ENCODE measurements at places on chromosomes 3 and 15. TPM values are rescaled to one million over a fixed set of nuclear protein-coding genes. Genes with fewer than 3 reads are reported as not detected.

DNA sequence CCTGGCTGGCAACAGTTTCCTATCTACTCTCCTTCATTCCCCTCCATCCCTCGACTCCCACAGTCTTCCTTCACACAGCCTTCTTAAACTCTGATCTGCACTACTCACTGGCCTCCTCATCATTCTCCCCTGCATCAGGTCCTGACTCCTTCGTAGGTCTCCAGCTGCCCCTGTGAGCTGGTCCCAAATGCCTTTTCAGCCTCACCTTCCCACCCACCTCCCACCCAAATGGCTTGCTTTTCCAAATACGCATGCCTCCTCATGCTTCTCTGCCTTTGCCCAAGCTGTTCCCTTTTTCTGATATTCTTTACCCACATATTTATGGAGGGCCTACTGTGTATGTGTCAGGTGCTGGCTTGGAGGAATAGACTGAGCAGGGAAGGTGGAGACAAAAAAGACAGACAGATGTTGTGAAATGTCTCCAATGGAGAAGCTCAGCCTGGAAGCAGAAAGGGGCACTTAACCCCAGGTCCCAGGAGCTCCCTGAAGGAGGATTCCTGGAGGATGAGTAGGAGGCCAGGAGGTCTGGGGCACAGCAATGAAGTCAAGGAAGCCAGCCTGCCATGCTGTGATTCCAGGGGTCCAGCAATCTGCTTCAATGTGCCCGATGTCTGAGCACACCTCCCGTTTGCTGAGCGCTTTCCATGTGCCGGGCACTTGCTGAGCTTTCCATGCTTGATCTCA, 252.2 kb downstream of the SHQ1 start:
- no peak for DNase-seq

- DNase-seq: no peak
Measured at GRCh38 chr3:72606005-72606800, 242.0 kb downstream of the SHQ1 start.

DNA sequence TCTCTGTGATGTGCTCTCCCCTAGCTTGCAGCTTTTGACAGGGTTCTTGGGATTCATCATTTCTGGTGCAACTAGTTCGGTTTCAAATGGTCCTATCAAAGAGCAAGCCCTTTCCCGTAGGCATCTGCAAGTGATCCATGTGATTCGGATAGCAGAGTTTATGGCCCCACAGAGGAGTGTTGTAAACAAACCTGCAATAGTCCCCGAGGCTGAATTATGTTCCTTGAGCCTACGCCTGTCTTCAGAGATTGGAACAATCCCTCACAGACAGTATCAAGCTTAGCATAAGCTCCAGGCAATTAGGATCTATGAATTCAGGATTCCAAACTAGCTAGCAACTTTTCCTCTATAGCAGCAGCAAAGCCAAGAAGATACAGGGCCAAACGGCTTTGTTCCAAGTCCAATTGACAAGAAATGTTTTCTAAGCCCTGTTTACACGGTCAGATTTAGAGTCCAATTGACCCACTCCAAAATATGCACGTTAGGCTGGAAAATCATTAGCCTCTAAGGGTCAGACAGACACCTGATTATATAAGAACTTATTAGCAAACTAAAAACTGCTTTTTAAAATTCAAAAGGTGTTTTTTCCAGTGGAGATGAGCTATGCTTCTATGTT, 24.8 kb downstream of the LNP1 start:
- DNase-seq: no peak

DNA sequence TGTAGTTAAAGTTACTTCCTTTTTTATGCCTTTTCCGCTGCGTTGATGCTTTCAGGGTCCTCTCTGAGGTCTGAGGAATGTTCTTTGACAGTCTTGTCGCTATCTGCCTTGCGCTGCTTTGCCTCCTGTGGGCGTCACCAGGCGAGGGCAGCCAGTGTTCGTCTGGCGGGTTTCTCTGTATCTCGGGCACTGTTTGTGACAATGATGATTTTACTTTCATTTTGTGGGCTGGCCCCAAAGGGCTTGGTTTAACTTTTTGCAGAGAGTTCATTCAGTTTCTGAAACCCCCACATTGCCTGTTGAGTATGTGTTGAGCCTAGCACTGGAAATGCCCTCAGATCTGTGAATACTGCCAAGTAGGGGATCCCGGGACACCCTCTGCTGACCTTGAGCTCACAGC, 24.6 kb upstream of the SACM1L start:
- DNase-seq: no peak

The CLDN16 gene
- not detected for total RNA-seq

GRCh38 chr15:74565381-74566085, 24.5 kb downstream of the ARID3B start:
- no peak for DNase-seq

GRCh38 chr3:50483374-50483773, 20.1 kb downstream of the CACNA2D2 start:
- DNase-seq: no peak

The PLSCR5 gene
- not detected for total RNA-seq

DNA sequence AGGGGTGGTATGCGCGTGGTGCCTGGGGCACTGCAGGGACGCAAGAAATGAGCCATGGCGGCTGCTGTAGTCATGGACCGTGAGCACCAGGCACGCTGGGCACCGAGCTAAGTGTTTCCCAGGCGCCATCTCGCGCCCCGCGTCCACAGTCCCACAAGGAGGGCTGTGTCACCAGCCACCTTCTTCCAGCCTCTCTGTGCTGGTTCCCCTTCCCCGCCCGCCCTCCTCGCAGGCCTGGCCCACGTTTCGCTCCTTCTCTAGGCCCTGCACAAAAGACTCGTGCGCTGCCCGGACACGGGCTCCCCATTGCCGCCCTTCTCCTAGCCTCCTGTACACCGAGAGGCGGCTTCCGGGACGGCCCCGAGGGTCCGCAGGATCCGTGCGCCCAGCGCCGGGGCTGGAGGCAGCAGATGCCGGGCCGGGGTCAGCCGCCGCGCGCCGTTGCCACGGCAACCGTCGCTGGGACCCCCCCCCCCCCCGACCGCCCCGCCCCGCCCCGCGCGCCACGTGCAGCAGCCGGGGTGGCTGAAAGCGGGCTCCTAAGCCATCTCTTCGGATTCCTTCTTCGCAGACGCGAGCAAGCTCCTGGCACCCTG, 113.4 kb downstream of the SRGAP3 start:
- no peak for DNase-seq
